ENCODE measurements at places on chromosomes 11 and 22.
A peak's percentile ranks its signal among the peaks of the same experiment; 100 is the strongest.

- DNase-seq: peak; percentile 1
These were observed 4.3 kb upstream of the DGCR6L start for GRCh38 chr22:20324139-20324516.

DNA sequence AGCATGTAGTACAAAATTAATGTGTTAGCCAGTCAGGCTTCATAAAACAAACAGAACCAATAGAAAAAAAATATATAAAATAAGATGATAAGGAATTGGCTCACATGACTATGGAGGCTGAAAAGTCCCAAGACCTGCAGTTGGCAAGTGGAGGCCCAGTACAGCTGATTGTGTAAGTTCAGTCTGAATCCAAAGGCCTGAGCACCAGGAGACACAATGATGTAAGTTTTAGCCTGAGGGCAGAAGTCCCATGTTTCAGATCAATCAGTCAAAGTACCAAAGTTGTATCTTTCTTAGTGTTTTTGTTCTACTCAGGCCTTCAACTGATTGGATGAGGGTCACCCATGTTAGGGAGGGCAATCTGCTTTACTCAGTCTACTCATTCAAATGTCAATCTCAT, 14.3 kb upstream of the OR10D3 start:
- DNase-seq: no peak

DNA sequence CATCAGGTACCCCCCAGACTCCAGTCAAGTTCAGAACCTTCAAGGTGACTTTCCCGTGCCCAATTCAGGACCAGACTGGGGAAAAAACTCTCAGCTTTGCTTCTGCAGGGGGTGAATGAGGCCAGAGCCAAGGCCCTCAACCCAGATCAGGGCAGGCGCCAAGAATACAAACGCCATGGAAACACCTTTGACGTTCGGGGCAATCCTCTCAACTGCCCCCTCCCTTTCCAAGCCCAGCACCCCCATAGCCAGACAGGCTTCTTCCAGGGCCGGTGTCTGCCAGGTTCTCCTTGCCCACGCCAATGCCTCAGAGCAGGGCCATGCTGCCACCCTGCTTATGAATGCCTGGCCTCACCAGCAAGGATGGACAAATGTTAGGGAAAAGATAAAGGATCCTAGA, 5.8 kb downstream of the ARHGAP1 start:
- no peak for DNase-seq

DNA sequence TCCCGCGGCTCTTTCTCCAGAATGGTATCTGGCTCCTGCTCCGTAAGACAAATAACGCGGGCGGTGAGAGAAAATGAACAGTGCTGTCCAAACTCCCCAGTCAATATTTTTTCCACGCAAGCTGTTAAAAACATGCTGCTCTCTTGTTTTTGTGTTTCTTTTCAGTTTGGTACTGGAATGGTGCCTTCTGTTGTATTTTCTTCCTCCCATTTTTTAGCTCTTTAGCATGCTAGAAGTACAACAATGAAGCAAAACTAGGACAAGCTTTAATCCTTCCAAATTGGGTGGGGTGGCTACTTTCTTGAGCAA, 599 bp upstream of the PPP2R1B start:
- DNase-seq: no peak

GRCh38 chr11:68214173-68215086, 1.3 kb upstream of the KMT5B start:
- peak; percentile 32 for DNase-seq

DNA sequence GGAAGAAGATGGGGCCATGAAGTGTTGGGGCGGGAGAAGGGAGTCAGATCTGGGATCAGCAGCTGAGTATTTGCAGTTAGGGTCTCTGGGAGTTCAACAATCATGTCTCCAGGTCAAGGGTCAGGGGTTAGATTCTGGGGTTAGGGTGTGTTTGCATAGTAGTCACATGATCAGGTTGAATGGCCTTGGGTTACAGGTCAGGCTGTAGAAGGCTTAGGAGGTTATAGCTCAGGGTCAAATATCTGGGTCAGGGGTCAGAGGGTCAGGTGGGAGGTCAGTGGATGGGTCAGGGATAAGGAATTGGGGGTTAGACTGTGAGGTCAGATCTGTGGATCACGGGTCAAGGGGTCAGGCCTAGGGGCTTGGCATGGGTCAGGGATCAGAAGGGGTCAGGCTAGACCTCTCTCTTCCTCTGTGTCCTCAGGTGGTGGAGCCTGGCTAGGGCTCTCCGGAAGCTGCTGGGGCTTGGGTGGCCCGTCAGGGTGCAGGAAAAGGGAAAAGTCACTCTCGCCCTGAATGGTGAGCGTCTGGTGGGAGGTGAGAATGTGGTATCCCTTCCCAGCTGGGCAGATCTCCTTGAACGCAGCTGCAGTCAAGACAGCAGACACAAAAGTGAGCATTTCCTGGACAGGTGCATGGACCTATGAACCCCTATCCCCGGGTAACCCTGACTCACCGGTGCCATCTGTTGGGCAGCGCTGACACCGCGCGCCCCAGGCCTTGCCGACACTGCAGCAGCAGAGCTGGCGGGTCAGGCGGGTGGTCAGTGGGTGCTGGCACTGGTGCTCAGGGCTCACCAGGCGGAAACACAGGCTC, 6.4 kb downstream of the LTBP3 start:
- peak; percentile 67 for DNase-seq

- DNase-seq: peak; percentile 43
These were observed 630.2 kb downstream of the BRD1 start for GRCh38 chr22:49197505-49197904.

DNA sequence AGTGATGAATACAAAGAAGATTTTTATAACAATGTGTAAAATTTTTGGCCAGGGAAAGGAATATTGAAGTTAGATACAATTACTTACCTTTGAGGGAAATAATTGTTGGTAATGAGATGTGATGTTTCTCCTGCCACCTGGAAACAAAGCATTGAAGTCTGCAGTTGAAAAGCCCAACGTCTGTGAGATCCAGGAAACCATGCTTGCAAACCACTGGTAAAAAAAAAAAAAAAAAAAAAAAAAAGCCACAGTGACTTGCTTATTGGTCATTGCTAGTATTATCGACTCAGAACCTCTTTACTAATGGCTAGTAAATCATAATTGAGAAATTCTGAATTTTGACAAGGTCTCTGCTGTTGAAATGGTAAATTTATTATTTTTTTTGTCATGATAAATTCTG, 5.3 kb downstream of the BIRC3 start:
- no peak for DNase-seq

GRCh38 chr22:44869196-44869595, 116.8 kb downstream of the ARHGAP8 start:
- no peak for DNase-seq

GRCh38 chr22:19044381-19044780, 77.8 kb downstream of the DGCR2 start:
- no peak for DNase-seq

DNA sequence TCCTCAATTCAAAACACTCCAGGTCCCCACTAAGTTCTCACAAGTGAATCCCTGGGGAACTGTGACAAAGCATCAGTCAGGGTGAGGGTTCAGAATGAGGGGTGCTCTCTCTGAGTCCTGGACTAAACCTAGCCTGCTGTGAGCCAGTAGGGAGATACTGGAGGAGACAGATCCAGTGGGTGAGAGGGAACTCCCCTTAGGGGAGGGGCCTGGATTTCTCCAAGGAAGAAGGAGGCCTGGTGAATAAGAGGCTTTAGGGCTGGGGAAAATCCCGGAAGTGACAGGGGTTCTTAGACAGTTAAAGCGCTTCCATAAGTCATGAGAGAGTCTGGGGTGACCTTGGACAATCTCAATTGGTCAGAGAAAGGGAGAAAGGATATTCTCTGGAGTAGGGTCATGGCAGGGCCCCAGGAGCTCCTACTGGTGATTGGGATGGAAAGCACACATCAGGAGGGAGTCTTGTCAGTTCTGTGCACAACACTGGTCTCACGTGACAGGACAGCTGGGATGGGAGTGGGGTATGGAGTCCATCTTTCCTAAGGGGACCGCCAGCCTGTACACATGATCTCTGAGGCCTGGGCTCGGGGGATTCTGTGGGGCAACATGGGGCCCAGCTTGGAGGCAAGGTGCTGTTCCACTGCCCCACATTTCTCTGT, 1.5 kb downstream of the TBC1D10A start:
- no peak for DNase-seq

GRCh38 chr22:33923660-33924246, 3.5 kb upstream of the LARGE1 start:
- peak; percentile 83 for DNase-seq

DNA sequence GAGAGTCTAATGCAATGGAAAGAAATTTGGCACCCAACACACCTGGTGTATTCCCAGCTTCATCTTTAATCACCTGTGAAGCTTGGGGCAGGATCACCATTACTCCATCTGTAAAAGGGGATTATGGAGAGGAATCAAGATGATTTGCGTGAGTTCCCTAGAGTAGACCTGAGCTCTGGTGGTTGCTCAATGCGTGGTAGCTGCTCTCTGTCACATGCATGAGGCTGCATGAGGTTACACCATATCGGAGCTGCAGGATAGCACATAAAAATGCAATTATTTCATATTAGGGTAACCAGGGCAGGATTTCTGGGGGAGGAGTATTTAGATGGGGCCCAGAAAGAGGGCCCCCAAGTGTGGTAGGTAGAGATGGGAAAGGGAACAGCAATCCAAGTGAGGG, 35.3 kb upstream of the CLMP start:
- no peak for DNase-seq

GRCh38 chr11:130137999-130138398, 21.6 kb upstream of the ST14 start:
- DNase-seq: no peak

- DNase-seq: no peak
These were observed 7.3 kb downstream of the PDGFB start for GRCh38 chr22:39237318-39238100.

DNA sequence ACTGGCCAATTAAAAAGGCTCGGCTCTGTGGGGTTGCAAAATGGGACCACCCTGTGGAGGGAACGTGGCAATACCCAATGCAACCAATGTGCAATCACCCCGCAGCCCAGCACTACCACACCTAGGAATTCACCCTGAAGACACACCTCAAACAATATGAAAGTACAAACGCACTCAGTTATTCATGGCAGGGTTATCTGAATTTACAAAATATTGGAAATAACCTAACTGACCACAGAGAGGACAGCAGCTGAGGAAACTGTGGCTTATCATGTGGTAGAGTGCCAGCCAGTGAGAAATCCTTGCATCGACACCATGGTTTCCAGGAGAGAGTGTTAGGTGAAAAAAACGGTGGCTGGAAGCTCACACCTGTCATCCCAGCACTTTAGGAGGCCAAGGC, 18.7 kb downstream of the ALG12 start:
- no peak for DNase-seq

GRCh38 chr22:31748490-31748889, 1.4 kb downstream of the PRR14L start:
- no peak for DNase-seq

DNA sequence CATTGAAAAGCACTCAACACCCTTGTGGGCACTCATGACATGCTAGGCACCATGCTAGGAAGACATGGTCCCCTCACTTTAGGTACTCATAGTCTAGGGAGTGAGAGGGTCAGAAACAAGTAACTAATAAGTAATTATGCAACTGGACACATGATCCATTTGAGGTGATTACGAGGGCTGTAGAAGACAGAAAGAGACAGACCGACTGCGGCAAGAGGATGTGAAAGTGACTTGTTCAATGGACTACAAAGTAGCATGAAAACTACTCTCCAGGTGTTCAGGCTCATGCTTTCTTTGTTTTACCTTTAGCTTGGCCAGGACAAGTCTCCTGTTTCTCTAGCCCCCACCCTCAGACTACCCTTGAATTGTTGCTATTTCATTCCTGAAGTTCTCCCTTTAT, 310.8 kb upstream of the SORL1-AS1 start:
- DNase-seq: no peak

DNA sequence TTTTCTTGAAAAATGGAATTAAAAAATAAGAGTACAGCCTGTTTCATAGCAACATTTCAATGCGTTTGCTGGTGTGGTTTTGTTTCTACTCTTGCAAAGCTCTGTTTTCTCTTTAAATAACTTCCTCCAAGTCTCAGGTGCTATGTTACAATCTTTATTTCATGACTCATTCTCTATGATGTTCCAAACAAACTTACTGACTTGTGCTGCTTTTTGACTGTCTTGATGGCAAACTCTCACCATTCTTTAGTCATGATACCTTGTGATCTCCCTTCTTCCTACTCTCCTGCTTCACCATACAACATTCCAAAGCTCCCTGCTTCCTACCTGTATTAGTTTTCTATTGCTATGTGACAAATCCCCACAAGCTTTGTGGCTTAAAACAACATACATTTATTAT, 166.1 kb downstream of the C11orf91 start:
- DNase-seq: no peak

DNA sequence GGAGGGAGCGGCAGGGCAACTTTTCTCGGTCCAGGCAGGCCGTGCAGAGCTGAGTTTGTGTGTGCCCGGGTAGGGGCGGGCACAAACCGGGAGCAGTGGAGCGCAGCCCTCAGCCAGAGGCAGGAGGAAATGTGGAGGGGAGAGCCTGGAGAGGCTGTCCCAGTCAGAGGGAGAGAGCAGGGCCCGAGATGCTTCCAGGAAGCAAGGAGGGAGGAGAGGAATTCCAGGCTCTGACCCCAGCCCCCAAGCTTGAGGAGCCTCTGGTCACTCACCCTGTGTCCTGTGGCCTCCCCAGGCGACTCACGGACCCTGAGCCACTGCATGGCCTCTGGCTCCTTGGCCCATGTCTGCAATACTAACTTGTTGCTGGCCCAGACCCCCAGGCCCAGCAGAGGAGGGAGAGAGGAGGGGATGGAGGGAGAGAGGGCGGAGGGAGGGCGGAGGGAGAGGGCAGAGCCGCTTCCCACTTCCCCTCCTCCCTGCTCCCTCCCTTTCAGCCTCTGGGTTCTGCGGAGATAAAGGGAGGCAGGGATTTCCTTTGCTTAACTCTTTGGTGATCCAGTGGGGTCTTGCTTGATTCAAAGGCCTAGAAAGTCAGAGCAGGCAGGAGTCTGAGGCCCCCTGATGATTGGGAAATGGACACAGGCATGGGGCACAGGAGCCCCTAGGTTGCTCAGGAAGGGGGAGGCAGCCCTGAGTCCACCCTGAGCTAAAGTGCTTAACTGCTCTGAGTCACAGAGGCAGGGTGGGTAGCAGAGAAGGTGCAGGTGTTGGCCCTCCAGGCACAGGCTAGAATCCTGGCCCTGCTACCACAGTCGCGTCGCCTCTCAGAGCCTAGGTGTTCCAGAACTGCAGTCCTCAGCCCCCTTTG, at the start of gene C1QTNF6:
Gene C1QTNF6, minus strand, starts transcription at position 357 of the 871 bp plus-strand sequence. Its CDS starts 34 bp downstream, at position 323.
- DNase-seq: no peak

DNA sequence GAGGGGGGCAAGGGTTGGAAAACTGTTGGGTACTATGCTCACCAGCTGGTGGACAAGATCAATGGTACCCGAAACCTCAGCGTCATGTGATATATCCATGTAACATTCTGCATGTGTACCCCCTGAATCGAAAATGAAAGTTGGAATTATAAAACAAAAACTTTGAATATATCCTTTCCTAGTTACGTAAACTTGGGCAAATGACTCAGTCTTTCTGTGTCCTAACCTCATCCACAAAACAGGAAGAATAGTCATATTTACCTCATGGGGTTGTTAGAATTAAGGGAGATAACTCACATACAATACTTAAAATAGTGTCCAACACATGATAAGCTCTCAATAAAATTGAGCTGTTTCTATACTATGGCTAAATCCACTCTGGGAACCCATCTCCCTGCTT, 620.1 kb upstream of the KIRREL3 start:
- DNase-seq: no peak

All from SK-N-DZ (cell line).